ENCODE measurements at places on chromosomes 6 and 20.

DNA sequence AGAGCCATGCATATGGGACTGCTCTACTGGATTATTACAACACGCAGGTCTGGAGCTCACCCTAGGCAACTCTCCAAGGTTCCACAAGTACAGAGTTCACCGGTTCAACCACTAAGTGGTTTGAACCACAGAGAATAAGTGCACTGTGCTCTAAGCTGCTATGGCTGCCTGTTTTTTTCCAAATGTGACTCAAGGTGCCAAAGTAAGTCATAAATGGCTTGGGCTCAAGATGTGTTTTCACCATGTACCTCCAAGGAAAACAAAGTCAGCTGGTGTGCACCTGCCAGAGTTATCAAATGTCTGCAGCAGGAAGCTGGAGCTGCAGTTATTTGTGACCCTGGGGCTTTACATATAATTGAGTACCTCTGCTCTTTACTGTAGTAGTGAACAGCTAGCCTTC is 76.7 kb downstream of the PREP start:
- H3K27me3 ChIP-seq = no peaks in the 10 kb centered on the region
- peaks cover 36% of the 10 kb centered on the region for H3K4me1 ChIP-seq
- no peak overlapping the region for H3K4me3 ChIP-seq
- H3K36me3 ChIP-seq = peaks cover 3% of the 10 kb centered on the region

DNA sequence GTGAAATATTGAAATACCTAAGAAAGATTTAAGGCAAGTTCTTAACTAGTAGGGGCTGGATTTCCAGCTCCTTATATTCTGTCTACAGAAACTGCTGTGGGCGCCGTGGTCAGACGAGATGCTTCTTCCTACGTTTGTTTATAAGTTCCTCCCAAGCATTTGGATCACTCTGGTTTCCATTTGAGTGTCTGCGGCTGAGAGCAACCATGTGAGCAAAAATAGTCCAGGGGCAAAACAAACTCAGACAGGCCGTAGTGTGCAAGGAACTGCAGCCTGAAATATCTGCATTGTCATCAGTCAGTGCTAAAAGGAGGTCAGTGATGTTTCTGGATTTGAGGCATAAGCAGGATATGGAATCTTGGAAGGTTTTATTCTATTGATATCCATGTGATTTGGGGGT is 485.9 kb upstream of the JAG1 start:
- H3K4me3 ChIP-seq = no peak overlapping the region
- H3K4me1 ChIP-seq = peaks cover 20% of the 10 kb centered on the region
- no peak for DNase-seq
- H3K27me3 ChIP-seq = no peaks in the 10 kb centered on the region
- peak overlapping the region; percentile 16 for H3K27ac ChIP-seq
- no peaks in the 10 kb centered on the region for H3K36me3 ChIP-seq

DNA sequence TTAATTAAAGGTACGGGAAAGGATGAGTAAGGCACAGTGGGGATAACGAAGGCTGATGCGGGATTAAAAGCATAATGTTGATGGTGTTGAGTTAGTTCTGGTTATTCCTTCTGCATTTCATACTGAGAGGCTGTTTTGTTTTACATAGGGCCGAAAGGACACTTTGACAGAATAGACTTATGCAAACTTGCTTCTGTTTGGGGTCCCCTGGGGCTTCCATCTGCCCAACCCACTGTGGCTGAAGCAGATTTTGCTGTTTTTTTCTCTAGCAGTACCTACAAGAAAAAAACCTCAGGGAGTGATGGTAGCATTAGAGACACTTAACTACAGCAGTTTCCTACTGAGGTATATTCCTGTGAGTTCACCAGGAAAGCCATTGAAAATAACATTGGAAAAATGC is 136.1 kb upstream of the SUPT3H start:
- H3K4me3 ChIP-seq = no peak overlapping the region
- H3K4me1 ChIP-seq = no peaks in the 10 kb centered on the region
- H3K27ac ChIP-seq = no peak overlapping the region

DNA sequence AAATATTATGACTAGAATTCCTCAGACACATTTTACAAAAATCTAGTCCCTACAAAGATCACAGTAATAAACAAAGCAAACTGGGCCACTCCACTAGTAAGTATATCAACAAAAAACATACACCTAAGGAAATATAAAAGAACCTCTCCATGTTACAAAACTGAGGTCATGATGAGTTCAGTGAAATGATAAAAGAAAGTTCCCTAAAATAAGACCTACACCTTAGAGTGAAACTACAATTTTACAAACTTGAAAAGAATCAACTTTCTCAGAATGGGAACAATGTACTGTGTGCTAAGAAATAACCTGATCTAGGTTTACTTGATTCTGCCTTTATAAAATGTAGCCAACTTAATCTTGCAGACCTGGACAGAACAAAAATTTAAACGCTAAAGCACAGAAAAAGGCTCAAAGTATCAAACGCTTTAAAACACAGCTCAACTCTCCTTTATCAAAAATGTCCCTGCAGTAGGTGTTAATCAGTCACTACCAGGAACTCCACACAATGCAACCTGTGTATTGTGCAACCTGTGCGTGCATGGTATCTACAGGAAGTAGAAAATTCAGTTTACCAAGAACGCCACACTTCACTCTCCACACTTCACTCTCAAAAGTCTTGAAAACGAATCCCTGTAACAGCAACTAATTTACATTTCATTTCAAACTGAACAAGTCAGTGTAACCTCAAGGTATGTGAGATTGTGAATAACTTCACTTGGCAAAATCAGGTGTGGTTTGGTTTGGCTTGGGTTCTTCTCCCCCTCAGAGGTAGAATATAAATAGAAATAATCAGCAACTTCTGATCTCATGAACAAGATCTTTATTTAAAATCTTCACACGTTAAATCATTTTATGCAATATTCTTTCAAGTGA is 1.8 kb downstream of the RALGAPA2 start:
- H3K4me3 ChIP-seq = no peak overlapping the region
- no peaks in the 10 kb centered on the region for H3K27me3 ChIP-seq
- peak; percentile 77 for DNase-seq
- peak overlapping the region; percentile 79 for H3K27ac ChIP-seq

DNA sequence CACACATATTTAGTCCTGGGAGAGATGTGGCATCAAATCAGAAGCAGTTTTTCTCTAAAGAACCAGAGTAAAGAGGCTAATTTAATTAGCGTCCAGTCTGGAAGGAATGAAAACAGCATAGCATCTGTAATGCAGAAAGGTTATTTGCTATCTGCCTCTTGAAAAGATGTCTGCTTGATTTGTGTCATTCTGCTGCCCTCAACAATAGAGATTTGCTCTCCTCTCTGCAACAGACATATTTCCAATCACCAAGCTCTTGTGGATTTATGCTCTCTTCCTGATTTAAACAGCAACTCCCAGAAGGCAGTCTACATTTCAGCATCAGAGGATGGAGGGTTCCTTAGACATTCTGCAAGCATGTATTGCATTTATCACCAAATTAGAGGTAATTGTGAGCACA is 53.5 kb upstream of the AKAP12 start:
- no peak overlapping the region for H3K4me3 ChIP-seq
- H3K27ac ChIP-seq = no peak overlapping the region
- H3K4me1 ChIP-seq = no peaks in the 10 kb centered on the region
- no peaks in the 10 kb centered on the region for H3K27me3 ChIP-seq
- no peak for DNase-seq
- H3K36me3 ChIP-seq = no peaks in the 10 kb centered on the region

- H3K4me1 ChIP-seq = peaks cover 7% of the 10 kb centered on the region
- H3K36me3 ChIP-seq = no peaks in the 10 kb centered on the region
- no peaks in the 10 kb centered on the region for H3K27me3 ChIP-seq
- no peak for DNase-seq
Measured at GRCh38 chr6:137095651-137096238, 51.0 kb upstream of the IL20RA start.

DNA sequence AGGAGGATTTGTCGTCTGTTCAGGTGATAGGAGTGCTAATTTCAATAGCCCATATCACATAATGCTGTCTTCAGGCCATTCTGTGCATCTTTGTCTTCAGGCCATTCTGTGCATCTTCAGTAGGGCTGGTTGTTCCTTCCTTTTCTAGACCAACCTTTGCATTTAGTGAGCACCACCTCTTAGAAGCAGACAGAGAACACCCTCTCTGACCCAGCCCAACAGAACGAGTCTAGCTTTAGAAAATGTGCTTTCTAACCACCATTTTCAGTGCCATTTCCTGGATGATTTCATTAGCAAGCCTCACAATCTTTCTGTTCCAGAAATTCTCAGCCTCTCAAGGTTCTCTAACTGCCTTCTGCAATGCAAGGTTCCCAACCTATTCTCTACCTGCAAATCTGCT is 215.3 kb upstream of the KCNQ5 start:
- no peak overlapping the region for H3K27ac ChIP-seq
- H3K27me3 ChIP-seq = no peaks in the 10 kb centered on the region
- no peaks in the 10 kb centered on the region for H3K4me1 ChIP-seq
- no peak overlapping the region for H3K4me3 ChIP-seq

- H3K27me3 ChIP-seq = no peaks in the 10 kb centered on the region
- no peak overlapping the region for H3K4me3 ChIP-seq
- H3K36me3 ChIP-seq = no peaks in the 10 kb centered on the region
- H3K27ac ChIP-seq = peak overlapping the region; percentile 14
- H3K4me1 ChIP-seq = peaks cover 2% of the 10 kb centered on the region
Measured at GRCh38 chr6:15755526-15755925, 92.7 kb upstream of the DTNBP1 start.

DNA sequence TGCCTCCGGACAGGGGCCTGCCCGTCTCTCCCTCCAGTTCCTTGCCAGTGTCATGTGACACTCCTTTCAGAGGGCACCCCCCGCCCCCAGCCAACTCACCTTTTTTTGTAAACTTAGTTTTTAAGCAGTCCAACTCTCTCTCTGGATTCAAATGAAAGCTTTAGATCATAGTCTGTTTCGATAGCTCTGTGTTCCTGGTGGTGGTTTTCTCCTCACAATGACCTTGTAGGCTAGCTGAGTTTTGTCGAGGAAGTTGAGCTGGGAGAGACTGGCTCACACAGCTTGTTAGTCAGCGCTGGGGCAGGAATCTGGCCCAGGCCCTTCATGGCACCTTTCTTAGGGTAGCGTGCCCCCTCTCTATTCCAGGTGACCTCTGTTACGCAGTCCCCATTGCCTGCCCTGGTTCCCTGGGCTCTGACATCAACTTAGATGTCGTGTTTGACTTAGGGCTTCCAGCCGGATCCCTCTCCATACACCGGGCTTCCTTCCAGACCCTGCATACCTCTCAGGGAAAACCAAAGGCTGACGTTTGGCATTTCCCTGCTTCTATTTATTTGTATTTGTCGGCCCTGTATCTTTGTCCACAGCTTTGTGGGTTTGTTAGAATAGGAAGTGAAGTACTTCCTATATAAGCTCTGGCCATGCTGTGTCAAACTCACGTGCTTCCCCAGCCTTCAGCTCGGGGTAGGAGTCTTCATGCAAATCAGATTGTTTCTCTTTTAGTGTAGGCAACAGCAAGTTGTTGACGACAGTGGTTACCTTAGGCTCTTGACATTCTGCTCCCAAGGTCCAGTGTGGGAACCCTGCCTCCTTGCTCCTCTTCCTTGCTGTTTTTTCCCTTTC is 12.7 kb downstream of the IGF2R start:
- peaks cover 92% of the 10 kb centered on the region for H3K4me1 ChIP-seq
- no peak overlapping the region for H3K4me3 ChIP-seq
- DNase-seq = peak; percentile 43
- H3K27me3 ChIP-seq = no peaks in the 10 kb centered on the region
- peak overlapping the region; percentile 75 for H3K27ac ChIP-seq
- no peaks in the 10 kb centered on the region for H3K36me3 ChIP-seq

GRCh38 chr20:50089140-50089786 is 23.7 kb downstream of the UBE2V1 start:
- peaks cover 11% of the 10 kb centered on the region for H3K4me1 ChIP-seq
- no peak overlapping the region for H3K4me3 ChIP-seq
- H3K27ac ChIP-seq = no peak overlapping the region

DNA sequence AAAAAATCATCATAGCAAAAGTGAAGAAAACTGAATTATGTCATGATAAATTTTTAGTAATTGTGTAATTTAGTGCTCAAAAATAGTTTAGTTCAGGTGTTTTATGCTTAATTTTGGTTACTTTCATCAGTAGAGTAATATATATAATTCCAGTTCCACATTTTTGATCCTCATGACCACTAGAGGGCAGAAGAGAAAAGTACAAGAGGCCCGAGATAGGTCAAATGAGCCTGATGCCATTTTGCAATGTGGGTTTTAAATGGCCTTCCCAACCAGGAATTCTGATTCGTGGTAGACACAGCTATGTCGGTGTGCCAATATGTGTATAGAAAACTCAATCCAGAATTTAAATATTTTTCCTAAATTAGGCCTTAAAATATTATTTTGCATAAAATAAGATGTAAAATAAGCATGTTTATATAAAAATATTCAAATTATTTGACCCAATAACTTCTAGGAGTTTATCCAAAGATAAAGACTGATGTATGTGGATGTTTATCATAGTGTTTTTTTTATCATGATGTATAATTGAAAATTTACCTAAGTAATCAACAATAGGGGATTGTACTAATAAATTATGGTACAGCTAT is 159.7 kb upstream of the RPS6KA2 start:
- H3K4me1 ChIP-seq = no peaks in the 10 kb centered on the region
- no peak for DNase-seq
- H3K27ac ChIP-seq = no peak overlapping the region
- H3K4me3 ChIP-seq = no peak overlapping the region
- H3K36me3 ChIP-seq = no peaks in the 10 kb centered on the region
- H3K27me3 ChIP-seq = no peaks in the 10 kb centered on the region

DNA sequence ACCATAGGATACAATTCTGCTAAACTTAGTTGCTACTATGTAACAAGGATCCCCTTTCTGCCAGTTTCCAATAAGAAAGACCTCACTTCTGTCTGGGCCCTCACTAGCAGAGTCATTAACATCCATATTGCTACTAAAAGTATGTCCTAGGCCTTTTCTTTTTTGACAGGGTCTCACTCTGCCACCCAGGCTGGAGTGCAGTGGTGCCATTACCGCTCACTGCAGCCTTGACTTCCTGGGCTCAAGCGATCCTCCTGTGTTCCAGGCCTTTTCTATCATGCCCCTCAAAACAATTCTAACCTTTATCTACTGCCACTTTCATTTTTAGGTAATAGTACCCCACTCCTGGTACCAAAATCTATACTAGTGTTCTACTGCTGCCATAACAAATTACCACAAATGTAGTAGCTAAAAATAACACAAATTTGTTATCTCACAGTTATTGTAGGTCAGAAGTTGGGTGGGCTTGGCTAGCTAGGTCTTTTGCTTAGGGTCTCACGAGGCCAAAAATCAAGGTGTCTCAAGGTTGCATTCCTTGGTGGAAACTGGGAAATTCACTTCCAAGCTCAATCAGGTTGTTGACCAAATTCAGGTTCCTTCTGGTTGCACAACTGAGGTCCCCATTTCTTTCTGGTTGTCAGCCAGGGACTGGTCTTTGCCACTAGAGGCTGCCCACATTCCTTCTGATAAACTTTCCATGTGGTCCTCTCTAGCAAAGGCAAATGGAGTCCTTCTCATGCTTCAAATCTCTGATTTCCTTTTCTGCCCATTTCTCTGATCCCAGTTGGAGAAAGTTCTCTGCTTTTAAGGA is 3.0 kb downstream of the CSNK2A1 start:
- H3K4me1 ChIP-seq = peaks cover 62% of the 10 kb centered on the region
- DNase-seq = no peak

- no peak overlapping the region for H3K27ac ChIP-seq
- no peaks in the 10 kb centered on the region for H3K27me3 ChIP-seq
- H3K4me3 ChIP-seq = no peak overlapping the region
- no peaks in the 10 kb centered on the region for H3K4me1 ChIP-seq
Measured at GRCh38 chr20:8844179-8844578, 224.7 kb upstream of the PLCB4 start.

GRCh38 chr20:50401587-50402418 is 108.4 kb upstream of the PTPN1 start:
- DNase-seq = peak; percentile 54
- no peak overlapping the region for H3K27ac ChIP-seq
- H3K36me3 ChIP-seq = no peaks in the 10 kb centered on the region
- peaks cover 41% of the 10 kb centered on the region for H3K4me1 ChIP-seq
- H3K4me3 ChIP-seq = no peak overlapping the region
- no peaks in the 10 kb centered on the region for H3K27me3 ChIP-seq

GRCh38 chr6:144053601-144054000 is 41.8 kb downstream of the SF3B5 start:
- H3K27me3 ChIP-seq = no peaks in the 10 kb centered on the region
- no peak overlapping the region for H3K27ac ChIP-seq

Measured in body of pancreas (tissue), 4 donors.